ENCODE measurements at places on chromosomes 6 and 20. TPM values are rescaled to one million over a fixed set of nuclear protein-coding genes. Genes with fewer than 3 reads are reported as not detected.

- DNase-seq: no peak
Measured at GRCh38 chr6:37814374-37814773, 5.2 kb upstream of the ZFAND3 start.

GRCh38 chr20:61407561-61407960, 155.5 kb downstream of the CDH4 start:
- DNase-seq: no peak

GRCh38 chr6:82908661-82909060, 157.0 kb downstream of the UBE3D start:
- DNase-seq: no peak

GRCh38 chr20:34717230-34718095, 13.3 kb downstream of the TP53INP2 start:
- no peak for DNase-seq

DNA sequence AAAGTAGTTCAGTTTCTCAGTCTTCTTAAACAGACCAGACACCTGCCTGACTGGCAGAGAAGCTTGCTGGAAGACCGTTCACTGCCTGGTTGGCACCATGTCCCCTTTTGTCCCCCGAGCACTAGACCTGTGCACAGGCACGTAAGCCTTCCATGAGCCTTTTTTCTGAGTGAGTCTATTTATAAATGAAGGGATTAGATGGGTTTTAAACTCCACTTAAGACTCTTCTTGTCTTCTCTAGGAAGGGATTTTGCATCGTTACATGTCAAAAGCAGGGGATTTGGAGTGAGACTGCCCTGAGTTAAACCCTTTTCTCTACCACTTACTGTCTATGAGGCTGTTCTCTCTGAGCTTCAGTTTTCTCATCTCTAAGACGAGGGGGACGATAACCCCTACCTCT, 37.6 kb downstream of the STK35 start:
- DNase-seq: no peak

DNA sequence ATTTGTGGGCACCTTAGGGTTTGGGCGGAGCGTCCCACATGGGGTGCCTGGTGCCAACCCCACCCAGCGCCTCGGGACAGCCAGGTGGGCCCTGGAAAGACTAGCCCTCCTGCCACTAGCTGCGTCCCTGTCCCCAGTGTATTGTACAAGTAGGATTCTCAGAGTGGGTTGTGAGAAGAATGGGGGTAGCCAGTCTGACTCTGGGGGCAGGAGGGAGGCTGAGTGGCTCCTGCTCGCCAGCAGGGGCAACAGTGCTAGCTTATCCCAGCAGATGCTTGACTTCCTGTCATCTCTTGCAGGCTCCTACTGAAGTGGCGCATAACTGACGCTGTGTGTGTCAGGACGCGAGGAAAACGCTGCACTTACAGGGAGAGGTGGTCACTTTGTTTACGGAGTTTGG, 9.3 kb downstream of the PSMA7 start:
- DNase-seq: peak; percentile 89

GRCh38 chr6:170201361-170201760, 89.5 kb downstream of the DLL1 start:
- DNase-seq: no peak

GRCh38 chr6:3456395-3456897, 404 bp downstream of the SLC22A23 start:
- peak; percentile 94 for DNase-seq

- no peak for DNase-seq
Measured at GRCh38 chr6:35562060-35562459, 49.4 kb upstream of the TULP1 start.

- peak; percentile 88 for DNase-seq
Measured at GRCh38 chr20:37935435-37935834, 32.5 kb downstream of the VSTM2L start.

GRCh38 chr20:34887023-34887422, 10.6 kb downstream of the ACSS2 start:
- DNase-seq: no peak

DNA sequence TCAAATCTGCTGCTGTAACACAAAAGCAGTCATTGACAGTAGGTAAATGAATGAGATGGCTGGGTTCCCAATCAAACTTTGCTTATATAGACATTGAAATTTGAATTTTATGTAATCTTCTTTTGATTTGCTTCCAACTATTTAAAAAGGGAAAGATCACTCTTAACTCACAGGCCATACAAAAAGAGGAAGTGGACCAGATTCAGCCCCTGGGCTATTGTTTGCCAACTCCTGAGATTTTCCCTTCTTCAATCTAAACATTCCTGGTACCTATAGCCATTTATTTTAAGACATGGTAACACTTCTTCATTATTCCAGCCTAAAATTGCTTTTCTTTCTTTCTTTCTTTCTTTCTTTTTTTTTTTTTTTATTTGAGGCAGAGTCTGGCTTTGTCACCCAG, 260.6 kb downstream of the TFAP2A start:
- no peak for DNase-seq

DNA sequence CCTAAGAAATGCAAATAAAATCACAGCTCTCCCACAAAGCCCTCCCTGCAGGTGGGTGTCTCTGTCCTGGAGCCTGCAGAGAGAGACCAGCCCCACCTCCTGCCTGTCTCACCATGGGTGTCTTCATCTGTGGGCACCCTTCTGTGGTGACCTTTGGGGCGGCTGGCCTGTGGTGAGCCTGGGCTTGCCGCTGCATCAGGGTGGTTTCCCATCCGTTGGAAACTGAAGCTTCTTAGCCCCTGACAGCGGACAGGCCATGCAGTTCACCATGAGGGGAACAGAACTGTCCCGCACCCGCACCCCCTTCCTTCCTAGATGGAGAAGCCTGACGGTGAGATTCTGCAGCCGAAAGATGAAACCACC, 42.3 kb upstream of the FRMD1 start:
- DNase-seq: no peak

GRCh38 chr6:16811277-16811979, 50.2 kb upstream of the ATXN1 start:
- no peak for DNase-seq

DNA sequence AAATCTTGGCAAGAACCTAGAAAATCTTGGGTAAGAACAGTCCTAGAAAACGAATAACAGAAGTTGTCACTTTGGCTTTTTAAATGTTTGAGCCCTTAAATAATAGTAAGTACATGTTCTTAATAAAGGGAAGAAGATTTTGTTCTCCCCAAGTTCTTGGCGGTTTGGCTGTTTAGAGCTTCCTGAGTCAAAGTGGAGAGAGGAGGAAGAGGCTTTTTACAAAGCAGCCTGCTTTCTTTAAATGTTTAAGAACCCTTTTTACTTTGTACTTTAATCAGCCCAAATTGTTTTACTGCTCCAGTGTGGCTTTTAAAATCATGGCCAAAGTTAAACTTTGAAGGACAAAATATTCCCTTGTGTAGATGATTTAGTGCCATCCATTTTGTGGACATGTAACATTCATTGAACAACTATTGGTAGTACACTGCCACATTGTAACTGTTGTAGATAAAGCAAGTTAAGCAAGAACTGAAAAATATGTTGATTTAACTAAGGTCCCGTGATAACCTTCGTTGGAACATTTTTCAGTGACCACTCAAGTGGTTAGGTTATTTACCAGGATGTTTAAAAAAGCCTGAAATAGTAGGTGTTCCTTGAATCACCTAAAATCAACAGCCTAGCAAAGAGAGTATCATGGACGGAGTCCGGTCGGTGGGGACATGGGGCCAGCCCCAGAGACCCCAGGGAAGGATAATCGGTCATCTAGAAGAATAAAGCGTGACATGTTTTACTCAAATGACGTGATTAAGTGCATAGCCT, 2.4 kb downstream of the AMD1 start:
- peak; percentile 51 for DNase-seq

GRCh38 chr20:49811825-49812506, 662 bp upstream of the SLC9A8 start:
- peak; percentile 65 for DNase-seq

- DNase-seq: no peak
Measured at GRCh38 chr6:64983089-64983488, 723.9 kb downstream of the EYS start.

GRCh38 chr6:131629651-131630050, 1.6 kb upstream of the MED23 start:
- no peak for DNase-seq

- no peak for DNase-seq
Measured at GRCh38 chr6:150894935-150895552, 29.5 kb downstream of the MTHFD1L start.

DNA sequence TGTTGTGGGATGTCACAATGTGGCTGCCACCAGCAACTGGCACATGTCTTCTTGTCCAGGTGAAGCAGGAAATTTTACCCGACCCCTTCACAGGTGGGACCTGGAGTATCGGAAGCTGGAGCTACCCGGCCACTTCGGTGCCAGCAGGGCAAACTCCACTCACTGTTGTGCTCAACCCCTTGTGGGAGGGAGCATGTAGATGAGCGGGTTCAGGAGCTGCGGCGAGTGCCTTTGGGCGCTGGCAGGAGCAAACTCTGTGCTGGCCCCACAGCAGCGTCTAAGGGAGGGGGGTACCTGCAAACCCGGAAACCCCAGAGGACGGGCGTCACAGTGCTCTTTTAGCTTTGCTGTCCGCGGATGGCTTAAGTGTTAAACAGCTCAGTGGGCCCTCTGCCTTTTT, 20.7 kb upstream of the SULF2 start:
- no peak for DNase-seq

- DNase-seq: no peak
Measured at GRCh38 chr6:18467741-18468502, 80.8 kb downstream of the RNF144B start.

DNA sequence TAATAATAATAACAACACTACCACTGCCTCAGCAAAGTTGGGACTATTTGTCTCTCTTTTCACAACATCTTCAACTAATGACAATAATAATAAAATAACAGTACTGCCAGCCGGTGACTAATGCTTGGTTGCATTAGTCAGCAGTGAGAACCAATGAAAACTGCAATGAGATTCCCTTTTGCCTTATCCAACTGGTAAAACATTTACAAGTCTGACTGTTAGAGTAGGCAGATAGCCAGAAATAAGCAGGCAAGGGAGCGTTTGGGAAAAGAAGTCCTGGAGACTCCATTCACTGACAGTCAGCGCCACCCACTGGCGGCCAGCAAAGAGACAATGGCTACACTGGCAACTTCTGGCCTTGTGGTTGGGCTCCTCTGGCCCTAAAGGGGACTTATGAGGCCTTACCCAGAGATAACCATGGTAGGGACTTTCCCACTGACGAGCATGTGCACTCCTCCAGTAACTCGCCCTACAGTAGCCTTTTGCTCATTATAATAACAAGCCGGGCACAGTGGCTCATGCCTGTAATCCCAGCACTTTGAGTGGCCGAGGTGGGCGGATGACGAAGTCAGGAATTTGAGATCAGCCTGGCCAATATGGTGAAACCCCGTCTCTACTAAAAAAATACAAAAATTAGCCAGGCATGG, 3.4 kb upstream of the NSFL1C start:
- peak; percentile 97 for DNase-seq

DNA sequence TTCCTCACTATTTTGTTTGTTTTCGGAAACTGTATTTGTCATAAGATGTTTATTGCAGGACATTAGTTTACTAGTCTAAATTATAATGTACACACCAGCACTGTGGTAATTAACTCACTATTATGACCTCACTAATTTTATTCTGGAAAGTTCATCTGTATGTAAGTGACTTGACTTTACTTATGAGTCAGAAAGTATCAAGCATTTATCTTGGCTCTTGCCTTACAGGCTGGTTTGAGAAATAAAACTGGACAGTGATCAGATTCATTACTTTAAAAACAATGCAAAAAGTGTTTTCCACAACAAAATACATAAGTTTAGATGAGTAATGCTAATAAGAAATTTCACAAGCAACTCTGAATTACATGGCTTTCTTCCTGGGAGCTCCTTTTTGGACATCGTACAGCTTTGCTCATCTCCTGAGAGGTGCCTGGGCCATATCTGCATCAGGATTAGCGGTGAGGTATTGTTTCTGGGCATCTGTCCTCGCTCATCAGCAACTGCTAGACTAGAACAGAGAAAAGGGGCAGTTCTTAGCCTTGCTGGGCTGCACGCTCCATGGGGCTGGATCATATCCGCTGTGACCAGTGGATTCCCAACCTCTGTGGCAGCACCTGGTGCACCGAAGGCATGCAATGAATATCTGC, 179.8 kb downstream of the SOD2 start:
- peak; percentile 66 for DNase-seq

DNA sequence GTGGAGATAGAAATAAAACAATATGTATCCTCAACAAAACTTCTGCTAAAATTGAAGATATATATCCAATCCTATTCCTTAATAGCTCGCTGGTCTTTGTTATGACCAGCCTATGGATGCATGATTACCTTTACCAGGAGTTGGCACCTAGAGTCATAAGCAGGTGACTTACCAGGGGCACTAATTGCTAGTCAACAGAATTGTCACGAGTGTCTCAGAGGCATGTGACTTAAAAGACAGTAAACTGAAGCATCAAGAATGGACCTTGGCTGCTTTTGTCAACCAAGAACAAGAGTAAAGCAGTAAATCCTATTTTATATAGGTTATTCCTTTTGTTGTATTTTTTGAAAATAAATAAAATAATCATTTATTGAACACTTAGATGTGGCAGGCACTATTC, 115.4 kb downstream of the MYO6 start:
- no peak for DNase-seq

DNA sequence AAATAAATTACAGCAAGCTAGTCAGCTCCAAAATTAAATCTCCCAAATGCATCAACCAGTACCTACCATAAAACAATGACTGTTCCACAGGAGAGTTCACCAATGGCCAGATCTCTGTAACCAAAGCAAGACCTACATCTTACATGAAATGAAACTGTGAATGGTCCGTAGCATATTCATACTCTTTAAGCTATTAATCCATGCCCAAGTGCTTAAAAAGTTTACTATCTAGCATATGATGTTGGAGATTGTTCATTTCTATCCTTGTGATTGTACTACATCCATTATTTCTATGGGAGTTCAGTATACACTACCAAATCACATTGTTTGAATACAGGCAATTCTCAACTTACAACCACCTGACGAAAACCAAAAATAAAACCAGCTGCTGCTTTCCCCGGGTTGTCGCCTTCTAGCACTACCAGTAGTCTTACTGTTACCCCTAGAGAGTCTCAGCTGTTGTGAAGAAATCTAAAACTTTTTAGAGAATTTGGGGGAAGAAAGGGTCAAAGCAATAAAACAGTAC, 38.0 kb downstream of the HIVEP2 start:
- DNase-seq: no peak

The CPNE1 gene
- 165 TPM for total RNA-seq

The BPI gene
- not detected for total RNA-seq

The NFS1 gene
- 21.7 TPM for total RNA-seq

The SIRPB2 gene
- total RNA-seq: under 0.01 TPM

The PAX1 gene
- total RNA-seq: under 0.01 TPM

The NRSN2 gene
- 49.6 TPM for total RNA-seq

The GATA5 gene
- total RNA-seq: not detected

The PACSIN1 gene
- not detected for total RNA-seq

The GABRR1 gene
- not detected for total RNA-seq

The GJA10 gene
- total RNA-seq: not detected
